ENCODE measurements at places on chromosomes 16 and 17. TPM values are rescaled to one million over a fixed set of nuclear protein-coding genes. Genes with fewer than 3 reads are reported as not detected.

ZNF23 gene
- total RNA-seq, result 11.5 TPM

HNF1B gene
- total RNA-seq, result 2.3 TPM

DNA sequence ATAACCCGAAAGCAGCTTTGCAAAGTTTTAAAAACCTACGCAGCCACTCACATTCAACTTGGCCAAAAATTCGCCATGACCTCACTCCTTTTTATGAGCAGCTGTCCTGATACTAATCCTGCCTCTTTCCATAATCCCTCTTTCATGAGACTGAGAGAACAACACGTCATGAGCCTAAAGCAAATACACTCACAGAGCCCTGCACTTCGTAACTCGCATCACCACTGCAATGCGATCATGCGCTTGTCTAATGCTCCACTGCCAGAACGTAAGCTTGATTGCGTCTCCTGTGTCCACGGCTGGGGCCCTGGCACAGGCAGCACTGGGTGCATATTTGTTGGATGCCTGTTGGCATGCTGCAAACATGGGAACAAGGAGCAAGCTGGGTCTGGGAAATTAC lies 36.2 kb downstream of the CDRT4 start:
- H3K27ac ChIP-seq, result no peak overlapping the region
- no peak for DNase-seq
- H3K36me3 ChIP-seq, result peaks cover 8% of the 10 kb centered on the region

DNA sequence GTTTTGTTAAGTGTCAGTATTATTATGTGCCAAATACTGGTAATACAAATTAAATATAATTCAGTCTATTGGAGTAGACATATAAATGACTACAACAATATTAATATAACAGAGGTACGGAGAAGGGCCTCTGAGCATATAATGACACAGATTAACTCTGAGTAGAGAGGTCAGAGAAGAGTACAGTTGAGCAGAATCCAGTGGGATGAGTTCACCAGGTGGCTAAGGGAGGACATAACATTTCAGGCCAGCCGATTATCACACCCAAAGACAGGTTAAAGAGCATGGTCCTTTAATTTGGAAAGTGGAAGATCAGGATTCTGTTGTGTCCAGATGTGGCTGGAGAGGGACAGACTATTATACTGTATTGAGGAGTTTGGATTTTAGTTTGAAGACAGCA lies 11.3 kb downstream of the NFATC3 start:
- DNase-seq, result no peak
- H3K27ac ChIP-seq, result peak overlapping the region; percentile 11
- peaks cover 79% of the 10 kb centered on the region for H3K4me1 ChIP-seq
- peaks cover 23% of the 10 kb centered on the region for H3K36me3 ChIP-seq
- H3K27me3 ChIP-seq, result no peaks in the 10 kb centered on the region

MPO gene
- total RNA-seq, result not detected

DNA sequence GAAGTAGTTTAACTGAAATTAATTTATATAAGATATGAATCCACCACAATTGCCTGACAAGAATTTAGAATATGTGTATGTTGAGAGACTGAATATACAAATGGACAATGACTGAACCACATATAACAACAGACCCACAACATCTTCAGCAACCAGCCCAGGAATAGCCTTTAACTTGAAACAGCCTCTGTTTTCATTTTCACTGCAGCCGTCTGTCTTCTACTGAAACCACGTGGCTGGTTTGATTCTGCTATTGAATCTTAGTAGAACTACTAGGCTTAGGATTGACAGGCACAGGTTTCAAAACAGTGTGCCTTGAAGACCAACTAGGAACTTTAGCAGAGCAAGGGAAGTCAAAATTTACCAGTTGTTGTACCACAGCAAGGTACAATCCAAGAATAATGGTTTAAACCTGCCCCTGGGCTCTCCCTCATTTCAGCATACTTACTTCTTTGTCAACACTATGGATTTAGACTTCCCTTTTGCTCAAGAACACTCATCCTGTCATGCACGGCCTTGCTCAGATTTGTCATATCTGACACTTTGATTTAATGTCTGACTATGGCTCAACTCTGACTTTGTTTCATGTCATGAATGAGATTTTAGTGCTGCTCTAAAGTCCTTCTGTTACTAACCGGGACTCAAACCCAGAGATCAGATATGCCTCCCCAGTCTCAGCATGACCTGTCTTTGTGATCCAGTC lies 355.0 kb downstream of the KIF2B start:
- no peak overlapping the region for H3K4me3 ChIP-seq
- no peak for DNase-seq
- H3K27me3 ChIP-seq, result no peaks in the 10 kb centered on the region
- no peak overlapping the region for H3K27ac ChIP-seq

- H3K27ac ChIP-seq, result no peak overlapping the region
- H3K4me3 ChIP-seq, result no peak overlapping the region
- no peak for DNase-seq
- H3K36me3 ChIP-seq, result peaks cover 29% of the 10 kb centered on the region
- H3K4me1 ChIP-seq, result no peaks in the 10 kb centered on the region
Observed at GRCh38 chr16:69003500-69003899, 102.0 kb upstream of the HAS3 start.

DNA sequence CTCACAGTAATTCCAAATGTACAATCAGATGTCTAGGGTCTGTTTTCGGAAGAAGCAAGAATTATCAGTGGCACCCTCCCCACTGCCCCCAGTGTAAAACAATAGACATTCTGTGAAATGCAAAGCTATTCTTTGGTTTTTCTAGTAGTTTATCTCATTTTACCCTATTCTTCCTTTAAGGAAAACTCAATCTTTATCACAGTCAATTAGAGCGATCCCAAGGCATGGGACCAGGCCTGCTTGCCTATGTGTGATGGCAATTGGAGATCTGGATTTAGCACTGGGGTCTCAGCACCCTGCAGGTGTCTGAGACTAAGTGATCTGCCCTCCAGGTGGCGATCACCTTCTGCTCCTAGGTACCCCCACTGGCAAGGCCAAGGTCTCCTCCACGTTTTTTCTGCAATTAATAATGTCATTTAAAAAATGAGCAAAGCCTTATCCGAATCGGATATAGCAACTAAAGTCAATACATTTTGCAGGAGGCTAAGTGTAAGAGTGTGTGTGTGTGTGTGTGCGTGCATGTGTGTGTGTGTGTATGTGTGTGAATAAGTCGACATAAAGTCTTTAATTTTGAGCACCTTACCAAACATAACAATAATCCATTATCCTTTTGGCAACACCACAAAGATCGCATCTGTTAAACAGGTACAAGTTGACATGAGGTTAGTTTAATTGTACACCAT lies 59.7 kb downstream of the HLF start:
- peaks cover 2% of the 10 kb centered on the region for H3K36me3 ChIP-seq
- no peaks in the 10 kb centered on the region for H3K27me3 ChIP-seq
- no peak overlapping the region for H3K4me3 ChIP-seq
- DNase-seq, result no peak

PLA2G10 gene
- not detected for total RNA-seq

TM4SF5 gene
- not detected for total RNA-seq

- no peak for DNase-seq
- peaks cover 43% of the 10 kb centered on the region for H3K36me3 ChIP-seq
- H3K4me3 ChIP-seq, result peak overlapping the region; percentile 10
Observed at GRCh38 chr17:81865358-81865732, 5.0 kb upstream of the P4HB start.

MYH1 gene
- not detected for total RNA-seq

NUPR1 gene
- total RNA-seq, result not detected

SLC2A4 gene
- total RNA-seq, result 0.56 TPM

MRM3 gene
- total RNA-seq, result 47.2 TPM

- H3K27me3 ChIP-seq, result no peaks in the 10 kb centered on the region
- no peak for DNase-seq
- no peaks in the 10 kb centered on the region for H3K4me1 ChIP-seq
- H3K27ac ChIP-seq, result no peak overlapping the region
Observed at GRCh38 chr17:4913994-4914393, 11.1 kb upstream of the CHRNE start.

CDRT15L2 gene
- total RNA-seq, result not detected

GRCh38 chr16:21101631-21102420 lies 48.8 kb downstream of the DNAH3 start:
- no peaks in the 10 kb centered on the region for H3K36me3 ChIP-seq
- no peak overlapping the region for H3K4me3 ChIP-seq
- no peak for DNase-seq
- H3K4me1 ChIP-seq, result peaks cover 1% of the 10 kb centered on the region
- no peak overlapping the region for H3K27ac ChIP-seq
- peaks cover 26% of the 10 kb centered on the region for H3K27me3 ChIP-seq

GRCh38 chr17:8896087-8896486 lies 28.6 kb upstream of the PIK3R6 start:
- peak overlapping the region; percentile 46 for H3K27ac ChIP-seq
- peaks cover 47% of the 10 kb centered on the region for H3K36me3 ChIP-seq
- no peak overlapping the region for H3K4me3 ChIP-seq
- H3K27me3 ChIP-seq, result no peaks in the 10 kb centered on the region
- H3K4me1 ChIP-seq, result peaks cover 78% of the 10 kb centered on the region

GRCh38 chr16:46568472-46569230 lies 52.5 kb downstream of the SHCBP1 start:
- DNase-seq, result no peak
- H3K27me3 ChIP-seq, result peaks cover 5% of the 10 kb centered on the region
- no peak overlapping the region for H3K4me3 ChIP-seq
- H3K4me1 ChIP-seq, result no peaks in the 10 kb centered on the region
- no peaks in the 10 kb centered on the region for H3K36me3 ChIP-seq

- H3K4me1 ChIP-seq, result peaks cover 16% of the 10 kb centered on the region
- DNase-seq, result no peak
- H3K27me3 ChIP-seq, result no peaks in the 10 kb centered on the region
- H3K4me3 ChIP-seq, result no peak overlapping the region
Observed at GRCh38 chr16:356741-357140, 4.2 kb upstream of the AXIN1 start.

WNT3 gene
- total RNA-seq, result 0.06 TPM

DNA sequence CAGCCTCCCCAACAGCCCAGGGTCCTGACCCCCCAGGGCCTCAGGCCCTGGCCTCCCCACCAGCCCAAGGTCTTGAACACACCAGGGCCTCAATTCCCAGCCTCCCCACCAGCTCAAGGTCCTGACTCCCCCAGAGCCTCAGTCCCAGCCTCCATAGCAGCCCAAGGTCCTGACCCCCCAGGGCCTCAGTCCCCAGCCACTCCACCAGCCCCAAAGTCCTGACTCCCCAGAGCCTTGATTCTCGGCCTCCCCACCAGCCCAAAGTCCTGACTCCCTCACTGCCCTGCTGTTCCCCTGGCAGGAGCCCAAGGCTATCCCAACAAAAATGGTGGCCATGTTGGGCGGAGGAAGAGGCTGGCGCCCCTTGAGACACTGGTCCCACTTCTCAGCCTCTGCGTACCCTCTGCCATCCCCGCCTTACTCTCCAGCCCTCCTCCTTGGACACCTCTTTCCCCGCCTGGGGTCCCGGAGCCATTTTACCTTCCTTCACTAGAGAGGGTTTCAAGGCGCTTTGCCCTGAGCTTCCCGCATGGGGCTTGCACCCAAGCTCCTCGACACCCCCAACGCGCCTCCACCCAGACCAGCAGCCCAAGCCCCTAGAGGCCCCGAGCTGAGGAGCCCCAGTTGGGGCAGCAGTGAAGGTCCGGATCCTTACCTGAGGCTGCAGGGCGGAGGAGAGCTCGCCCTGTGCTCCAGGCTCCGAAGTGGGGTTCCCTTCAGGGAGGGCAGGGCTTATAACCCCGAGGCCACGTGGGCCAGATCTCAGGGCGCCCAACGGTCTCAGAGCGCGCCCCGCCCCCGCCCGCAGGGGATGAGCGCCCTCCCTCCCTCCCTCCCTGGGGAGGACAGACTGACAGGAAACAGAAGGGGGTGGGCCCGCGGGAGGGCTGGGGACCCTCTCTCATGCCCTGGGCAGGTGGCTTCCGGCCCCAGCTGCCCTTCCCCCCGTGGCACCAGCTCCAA lies 3.5 kb upstream of the TSPOAP1 start:
- peaks cover 61% of the 10 kb centered on the region for H3K36me3 ChIP-seq
- peak overlapping the region; percentile 100 for H3K4me3 ChIP-seq
- H3K4me1 ChIP-seq, result peaks cover 62% of the 10 kb centered on the region
- H3K27me3 ChIP-seq, result peaks cover 47% of the 10 kb centered on the region
- DNase-seq, result peak; percentile 93

CALB2 gene
- not detected for total RNA-seq

DNA sequence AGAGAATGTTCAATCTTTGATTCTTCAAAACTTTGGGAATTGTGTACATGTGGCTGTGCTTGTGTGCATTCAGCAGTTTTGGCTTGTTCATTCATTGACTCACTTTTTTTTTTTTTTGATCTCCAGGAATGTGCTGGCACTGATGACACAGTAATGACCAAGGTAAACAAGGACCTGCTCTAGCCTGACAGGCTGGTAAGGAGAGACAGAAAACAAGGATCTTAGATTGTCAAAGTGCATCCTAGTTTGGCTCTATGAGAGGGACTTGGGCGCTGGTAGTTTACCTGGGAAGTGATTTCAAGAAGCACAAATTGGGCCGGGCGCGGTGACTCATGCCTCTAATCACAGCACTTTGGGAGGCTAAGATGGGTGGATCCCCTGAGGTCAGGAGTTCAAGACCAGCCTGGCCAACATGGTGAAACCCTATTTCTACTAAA lies 233.1 kb upstream of the WSCD1 start:
- peaks cover 13% of the 10 kb centered on the region for H3K4me1 ChIP-seq
- no peak overlapping the region for H3K4me3 ChIP-seq
- DNase-seq, result no peak
- H3K27me3 ChIP-seq, result peaks cover 11% of the 10 kb centered on the region
- no peaks in the 10 kb centered on the region for H3K36me3 ChIP-seq

ZNF624 gene
- 3.9 TPM for total RNA-seq

GRCh38 chr16:48949636-48950035 lies 332.0 kb downstream of the CBLN1 start:
- H3K27ac ChIP-seq, result no peak overlapping the region
- no peak overlapping the region for H3K4me3 ChIP-seq
- no peaks in the 10 kb centered on the region for H3K4me1 ChIP-seq
- H3K27me3 ChIP-seq, result no peaks in the 10 kb centered on the region

AANAT gene
- not detected for total RNA-seq

DNA sequence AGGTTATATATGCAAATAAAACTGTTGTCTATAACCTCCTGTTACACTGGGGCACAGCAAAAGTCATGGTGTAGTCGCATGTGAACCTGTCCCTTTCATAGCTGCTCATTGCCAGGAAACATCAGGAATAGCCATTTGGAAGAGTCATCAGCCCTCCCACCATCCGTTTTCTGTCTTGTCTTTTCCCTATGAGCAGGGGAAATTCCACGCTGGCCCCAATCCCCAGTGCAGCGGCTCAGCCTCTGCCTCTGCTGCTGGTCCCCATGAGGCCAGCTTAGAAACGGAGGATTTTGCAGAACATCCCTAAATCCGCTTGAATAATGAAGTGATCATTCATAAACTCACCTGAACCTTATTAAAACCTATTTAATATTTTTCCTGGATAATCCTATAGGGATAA lies 10.5 kb downstream of the MAPT start:
- no peaks in the 10 kb centered on the region for H3K36me3 ChIP-seq
- H3K4me1 ChIP-seq, result peaks cover 20% of the 10 kb centered on the region
- no peak overlapping the region for H3K4me3 ChIP-seq
- peaks cover 64% of the 10 kb centered on the region for H3K27me3 ChIP-seq
- DNase-seq, result no peak

DNA sequence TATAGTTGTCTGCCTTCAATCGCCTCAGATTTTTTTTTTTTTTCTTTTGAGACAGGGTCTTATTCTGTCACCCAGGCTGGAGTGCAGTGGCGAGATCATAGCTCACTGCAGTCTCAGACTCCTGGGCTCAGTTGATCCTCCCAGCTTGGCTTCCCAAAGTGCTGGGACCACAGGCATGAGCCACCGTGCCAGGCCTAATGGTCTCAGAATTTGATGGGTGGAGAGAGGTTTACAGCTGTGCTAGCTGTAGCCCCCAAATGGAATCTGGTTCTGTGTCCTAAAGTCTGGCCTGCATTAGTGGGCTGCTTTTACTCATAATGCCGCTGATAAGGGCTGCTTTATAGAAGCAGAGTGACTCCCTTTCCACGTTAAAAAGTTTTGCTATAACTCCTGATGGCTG lies 5.1 kb downstream of the ZNRF1 start:
- no peak for DNase-seq
- no peak overlapping the region for H3K27ac ChIP-seq
- H3K4me1 ChIP-seq, result peaks cover 17% of the 10 kb centered on the region
- peaks cover 20% of the 10 kb centered on the region for H3K27me3 ChIP-seq

Data from activated naive CD8-positive, alpha-beta T cell treated with anti-CD3 and anti-CD28 coated beads for 36 hours (primary cell).